ENCODE measurements at places on chromosomes 13 and 19.

DNA sequence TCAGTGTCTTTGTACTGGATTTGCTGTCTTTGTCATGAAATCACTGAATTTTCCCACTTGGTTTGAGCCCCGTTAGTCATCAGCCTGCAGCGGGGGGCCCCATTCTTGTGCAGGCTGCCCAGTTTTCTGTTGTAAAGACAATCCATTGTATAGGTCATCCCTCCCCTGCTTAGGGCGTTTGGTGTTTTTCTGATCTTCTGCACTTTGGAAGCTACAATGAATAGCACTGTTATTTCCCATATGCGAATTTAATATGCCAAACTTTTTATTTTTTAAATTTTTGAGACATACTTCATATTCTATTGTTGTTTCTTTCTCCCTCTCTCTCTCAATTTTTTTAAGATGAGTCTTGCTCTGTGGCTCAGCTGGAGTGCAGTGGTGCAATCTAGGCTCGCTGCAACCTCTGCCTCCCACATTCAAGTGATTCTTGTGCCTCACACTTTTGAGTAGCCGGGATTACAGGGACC, 9.0 kb downstream of the SLC27A1 start:
- no peaks in the 10 kb centered on the region for H3K27me3 ChIP-seq
- peak; percentile 76 for DNase-seq
- H3K4me1 ChIP-seq: peaks cover 3% of the 10 kb centered on the region
- no peaks in the 10 kb centered on the region for H3K36me3 ChIP-seq
- no peak overlapping the region for H3K27ac ChIP-seq

- no peaks in the 10 kb centered on the region for H3K4me1 ChIP-seq
- no peak overlapping the region for H3K27ac ChIP-seq
- H3K36me3 ChIP-seq: no peaks in the 10 kb centered on the region
- H3K4me3 ChIP-seq: no peak overlapping the region
- peak; percentile 74 for DNase-seq
- no peaks in the 10 kb centered on the region for H3K27me3 ChIP-seq
Observed at GRCh38 chr13:78137404-78138142, 218.9 kb upstream of the EDNRB start.

- peak; percentile 22 for DNase-seq
- H3K27me3 ChIP-seq: no peaks in the 10 kb centered on the region
- H3K4me3 ChIP-seq: no peak overlapping the region
- no peaks in the 10 kb centered on the region for H3K36me3 ChIP-seq
- H3K4me1 ChIP-seq: peaks cover 17% of the 10 kb centered on the region
- peak overlapping the region; percentile 82 for H3K27ac ChIP-seq
Observed at GRCh38 chr19:34260771-34261173, 6.4 kb downstream of the GARRE1 start.

DNA sequence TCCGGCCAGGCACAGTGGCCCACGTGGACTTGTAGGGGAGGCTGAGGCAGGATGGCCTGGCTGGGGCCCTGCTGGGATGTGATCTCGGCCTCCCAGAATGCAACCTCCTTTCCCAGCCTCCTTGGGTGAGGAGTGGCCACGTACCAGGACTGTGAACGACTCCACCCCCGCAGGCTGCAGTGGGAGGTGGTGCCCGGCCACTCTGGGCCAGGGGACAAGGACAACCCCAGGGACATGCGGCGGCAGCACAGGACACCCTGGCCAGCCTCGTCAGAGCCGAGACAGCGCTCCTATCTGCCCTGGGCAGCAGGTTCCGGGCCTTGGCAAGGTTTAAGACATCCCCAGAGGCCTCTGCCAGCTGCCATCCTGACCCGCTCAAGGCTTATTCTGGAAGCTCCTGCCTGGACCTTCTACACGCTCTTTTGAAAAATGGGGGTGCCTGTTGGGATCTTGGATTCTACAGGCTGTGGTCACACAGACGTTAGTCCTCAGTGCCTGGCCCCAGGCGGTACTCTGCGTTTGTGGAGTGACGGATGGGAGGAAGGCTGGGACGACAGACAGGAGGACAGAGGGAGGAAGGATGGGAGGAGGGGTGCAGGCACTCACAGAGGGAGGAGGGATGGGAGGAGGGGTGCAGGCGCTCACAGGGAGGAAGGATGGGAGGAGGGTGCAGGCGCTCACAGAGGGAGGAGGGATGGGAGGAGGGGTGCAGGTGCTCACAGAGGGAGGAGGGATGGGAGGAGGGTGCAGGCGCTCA, 19.9 kb upstream of the CACTIN start:
- H3K4me1 ChIP-seq: no peaks in the 10 kb centered on the region
- H3K4me3 ChIP-seq: no peak overlapping the region
- H3K27ac ChIP-seq: no peak overlapping the region
- H3K36me3 ChIP-seq: no peaks in the 10 kb centered on the region
- H3K27me3 ChIP-seq: no peaks in the 10 kb centered on the region
- no peak for DNase-seq

GRCh38 chr13:100301418-100301817, 212.5 kb downstream of the PCCA start:
- peaks cover 27% of the 10 kb centered on the region for H3K4me1 ChIP-seq
- no peaks in the 10 kb centered on the region for H3K36me3 ChIP-seq
- H3K4me3 ChIP-seq: no peak overlapping the region
- H3K27ac ChIP-seq: peak overlapping the region; percentile 14

- no peaks in the 10 kb centered on the region for H3K36me3 ChIP-seq
- peak; percentile 27 for DNase-seq
- H3K27me3 ChIP-seq: no peaks in the 10 kb centered on the region
- no peak overlapping the region for H3K4me3 ChIP-seq
- no peak overlapping the region for H3K27ac ChIP-seq
Observed at GRCh38 chr13:90675129-90675528, 672.4 kb upstream of the MIR17HG start.

DNA sequence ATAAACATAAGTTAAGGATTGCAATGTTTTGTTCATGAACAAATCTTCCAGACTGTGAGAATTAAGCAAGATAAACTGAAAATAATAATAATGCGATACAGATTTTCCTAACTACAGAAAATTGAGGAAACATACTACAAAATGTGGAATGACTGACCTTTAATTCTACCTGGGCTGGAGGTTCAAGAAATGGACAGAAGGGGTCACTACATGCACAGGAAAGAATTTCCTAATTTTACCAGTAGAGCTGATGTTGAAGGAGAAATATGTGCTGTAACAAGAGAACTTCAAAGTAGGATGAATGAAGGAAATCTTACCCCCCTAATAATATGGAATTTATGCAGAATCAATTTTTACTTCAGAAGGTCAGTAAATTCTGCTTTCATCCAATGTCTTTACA, 62.3 kb downstream of the ZNF627 start:
- no peaks in the 10 kb centered on the region for H3K27me3 ChIP-seq
- DNase-seq: no peak
- H3K4me1 ChIP-seq: no peaks in the 10 kb centered on the region
- no peak overlapping the region for H3K4me3 ChIP-seq
- no peak overlapping the region for H3K27ac ChIP-seq
- H3K36me3 ChIP-seq: no peaks in the 10 kb centered on the region

DNA sequence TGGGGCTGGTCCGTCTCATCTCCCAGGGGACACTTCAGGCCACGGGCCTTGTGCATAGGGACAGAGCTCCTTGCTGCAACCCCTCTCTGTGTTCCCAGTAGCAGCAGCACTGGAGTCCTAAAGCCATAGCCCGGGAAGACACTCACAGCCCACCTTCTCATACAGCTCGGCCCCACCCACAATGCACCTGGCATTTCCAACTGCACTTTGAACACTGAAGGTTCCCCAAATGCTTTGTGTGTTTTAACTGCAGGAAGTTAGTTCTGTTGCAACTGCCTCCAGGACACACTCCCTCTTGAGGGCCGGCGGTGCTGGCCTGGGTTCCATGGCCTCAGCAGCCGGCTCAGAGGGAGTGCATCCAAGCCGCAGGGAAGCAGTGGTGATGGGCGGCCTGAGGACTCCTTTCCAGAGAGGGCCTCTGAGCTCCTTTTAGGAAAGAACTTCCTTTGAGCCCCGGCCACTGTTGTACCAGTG, 22.7 kb upstream of the TMEM255B start:
- DNase-seq: no peak
- H3K4me1 ChIP-seq: no peaks in the 10 kb centered on the region
- H3K36me3 ChIP-seq: no peaks in the 10 kb centered on the region
- H3K27me3 ChIP-seq: no peaks in the 10 kb centered on the region
- H3K4me3 ChIP-seq: no peak overlapping the region

DNA sequence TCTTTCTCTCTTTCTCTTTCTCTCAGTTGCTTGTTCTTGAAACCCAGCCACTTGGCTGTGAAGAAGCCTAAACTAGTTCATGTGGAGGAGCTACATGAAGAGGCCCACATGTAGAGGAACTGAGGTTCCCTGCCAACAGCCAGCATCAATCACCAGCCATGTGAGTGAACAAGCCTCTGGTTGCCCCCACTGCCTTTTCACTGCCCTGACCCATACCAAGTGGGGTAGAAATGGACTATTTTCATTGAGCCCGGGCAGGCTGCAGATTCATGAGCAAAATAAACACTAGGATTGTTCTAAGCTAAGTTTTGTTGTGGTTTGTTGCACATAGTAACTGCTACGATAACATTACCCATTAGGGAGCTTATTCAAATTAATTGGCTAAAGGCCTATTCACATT, 78.7 kb upstream of the FAM216B start:
- no peak overlapping the region for H3K27ac ChIP-seq
- peaks cover 6% of the 10 kb centered on the region for H3K4me1 ChIP-seq
- H3K4me3 ChIP-seq: no peak overlapping the region
- H3K36me3 ChIP-seq: no peaks in the 10 kb centered on the region
- peak; percentile 62 for DNase-seq
- H3K27me3 ChIP-seq: no peaks in the 10 kb centered on the region

GRCh38 chr13:101397742-101398141, 18.6 kb downstream of the NALCN start:
- no peaks in the 10 kb centered on the region for H3K4me1 ChIP-seq
- no peak overlapping the region for H3K4me3 ChIP-seq
- DNase-seq: no peak
- no peak overlapping the region for H3K27ac ChIP-seq
- H3K36me3 ChIP-seq: no peaks in the 10 kb centered on the region
- no peaks in the 10 kb centered on the region for H3K27me3 ChIP-seq

DNA sequence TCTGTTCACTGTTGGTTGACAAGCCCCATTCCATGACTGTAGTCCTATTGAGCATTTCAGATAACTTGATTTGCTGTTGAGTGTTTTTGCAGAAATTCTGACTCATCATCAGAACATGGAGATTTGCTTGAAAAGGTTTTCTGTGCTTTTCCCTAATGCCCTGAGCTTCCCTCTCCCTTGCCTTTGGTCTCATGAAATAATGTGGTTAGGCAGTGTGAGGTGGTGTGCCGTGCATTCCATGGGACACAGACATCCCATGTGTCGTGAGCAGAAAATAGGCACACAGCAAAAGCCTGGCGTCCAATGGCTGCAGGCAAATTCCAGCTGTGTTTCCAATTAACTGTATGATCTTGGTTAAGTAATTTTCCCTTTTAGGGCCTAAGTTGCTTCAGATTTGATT, 197.4 kb downstream of the DLEU7 start:
- H3K4me1 ChIP-seq: no peaks in the 10 kb centered on the region
- no peak for DNase-seq
- H3K36me3 ChIP-seq: no peaks in the 10 kb centered on the region
- H3K27ac ChIP-seq: no peak overlapping the region
- no peaks in the 10 kb centered on the region for H3K27me3 ChIP-seq

DNA sequence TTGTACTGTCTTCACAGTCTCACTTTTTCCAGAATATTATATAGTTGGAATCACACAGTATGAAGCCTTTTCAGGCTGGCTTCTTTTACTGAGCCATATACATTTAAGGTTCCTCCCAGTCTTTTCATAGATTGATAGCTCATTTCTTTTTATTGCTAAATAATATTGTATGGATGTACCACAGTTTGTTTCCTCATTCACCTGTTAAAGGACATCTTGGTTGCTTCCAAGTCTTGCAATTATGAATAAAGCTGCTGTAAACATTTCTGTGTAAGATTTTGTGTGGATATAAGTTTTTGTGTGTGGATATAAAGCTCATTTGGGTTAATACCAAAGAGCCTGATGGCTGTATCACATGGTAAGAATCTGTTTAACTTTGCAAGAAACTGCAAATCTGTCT, 24.5 kb upstream of the CYP2A7 start:
- H3K27me3 ChIP-seq: no peaks in the 10 kb centered on the region
- H3K4me1 ChIP-seq: no peaks in the 10 kb centered on the region
- DNase-seq: no peak
- H3K4me3 ChIP-seq: no peak overlapping the region

DNA sequence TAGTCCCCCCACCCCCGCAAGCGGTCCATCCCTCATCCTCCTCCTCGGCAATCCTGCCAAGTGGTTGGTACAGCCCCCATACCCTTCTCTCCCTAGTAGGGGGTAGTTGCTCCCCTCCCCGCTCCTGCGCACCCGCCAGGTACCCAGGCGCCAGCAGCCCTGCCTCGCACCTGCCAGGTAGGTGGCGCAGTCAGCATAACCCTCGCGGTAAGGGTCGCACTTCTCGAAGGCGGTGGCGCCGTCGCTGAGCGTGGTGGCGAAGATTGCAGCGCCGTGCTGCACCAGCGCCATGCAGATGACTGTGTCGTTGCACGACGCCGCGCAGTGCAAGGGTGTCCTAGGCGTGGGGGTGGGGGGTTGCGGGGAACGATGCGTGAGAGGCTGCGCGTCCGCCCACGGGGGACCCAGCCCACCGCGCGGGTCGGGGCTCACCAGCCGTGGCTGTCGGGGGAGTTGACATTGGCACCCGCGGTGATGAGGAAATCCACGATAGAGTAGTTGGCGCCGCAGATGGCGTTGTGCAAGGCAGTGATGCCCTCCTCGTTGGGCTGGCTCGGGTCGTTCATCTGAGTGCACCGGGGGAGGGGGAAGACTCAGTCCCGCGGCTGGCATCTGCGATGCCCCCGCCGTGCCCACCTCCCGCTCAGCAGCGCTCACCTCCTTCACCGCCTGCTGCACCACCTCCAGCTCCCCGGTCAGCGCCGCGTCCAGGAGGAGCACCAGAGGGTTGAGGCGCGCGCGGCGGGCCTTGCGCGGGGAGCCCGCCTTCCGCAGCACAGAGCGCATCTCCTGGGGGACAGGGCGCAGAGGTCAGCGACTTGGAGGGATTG, 15.2 kb upstream of the ERCC2 start:
- H3K4me1 ChIP-seq: no peaks in the 10 kb centered on the region
- no peaks in the 10 kb centered on the region for H3K36me3 ChIP-seq
- no peak overlapping the region for H3K27ac ChIP-seq
- H3K4me3 ChIP-seq: no peak overlapping the region
- H3K27me3 ChIP-seq: peaks cover 14% of the 10 kb centered on the region

DNA sequence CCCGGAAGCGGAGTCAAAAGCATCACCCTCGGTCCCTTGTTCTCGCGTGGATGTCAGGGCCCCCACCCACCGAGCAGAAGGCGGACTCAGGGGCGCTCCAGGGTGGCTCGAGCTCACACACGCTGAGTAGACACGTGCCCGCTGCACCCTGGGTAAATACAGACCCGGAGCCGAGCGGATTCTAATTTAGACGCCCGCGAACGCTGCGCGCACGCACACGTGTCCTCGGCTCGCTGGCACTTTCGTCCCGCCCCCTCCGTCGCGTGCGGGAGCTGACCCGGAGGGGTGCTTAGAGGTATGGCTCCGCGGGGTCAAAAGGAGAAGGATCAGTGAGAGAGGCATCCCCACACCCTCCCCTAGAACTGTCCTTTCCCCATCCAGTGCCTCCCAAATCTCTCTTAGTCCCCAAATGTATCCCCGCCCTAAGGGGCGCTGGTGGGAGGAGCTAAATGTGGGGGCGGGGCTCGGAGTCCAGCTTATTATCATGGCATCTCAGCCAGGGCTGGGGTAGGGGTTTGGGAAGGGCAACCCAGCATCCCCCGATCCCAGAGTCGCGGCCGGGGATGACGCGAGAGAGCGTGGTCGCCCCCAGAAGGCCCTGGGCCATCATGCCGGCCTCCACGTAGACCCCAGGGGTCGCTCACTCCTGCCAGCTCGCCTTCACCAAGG, 451 bp upstream of the ICAM5 start:
- H3K4me1 ChIP-seq: no peaks in the 10 kb centered on the region
- H3K36me3 ChIP-seq: no peaks in the 10 kb centered on the region
- H3K27ac ChIP-seq: no peak overlapping the region
- peak overlapping the region; percentile 50 for H3K4me3 ChIP-seq
- peaks cover 73% of the 10 kb centered on the region for H3K27me3 ChIP-seq

Measured in cardiac muscle cell (in vitro differentiated cells and primary cell).